ENCODE measurements at places on chromosomes 11 and 22. TPM values are rescaled to one million over a fixed set of nuclear protein-coding genes. Genes with fewer than 3 reads are reported as not detected.

Gene OOSP1
- not detected for total RNA-seq

- no peak for DNase-seq
Measured at GRCh38 chr11:103923451-103923931, 112.9 kb upstream of the DDI1 start.

Gene CCDC89
- 3.5 TPM for total RNA-seq

DNA sequence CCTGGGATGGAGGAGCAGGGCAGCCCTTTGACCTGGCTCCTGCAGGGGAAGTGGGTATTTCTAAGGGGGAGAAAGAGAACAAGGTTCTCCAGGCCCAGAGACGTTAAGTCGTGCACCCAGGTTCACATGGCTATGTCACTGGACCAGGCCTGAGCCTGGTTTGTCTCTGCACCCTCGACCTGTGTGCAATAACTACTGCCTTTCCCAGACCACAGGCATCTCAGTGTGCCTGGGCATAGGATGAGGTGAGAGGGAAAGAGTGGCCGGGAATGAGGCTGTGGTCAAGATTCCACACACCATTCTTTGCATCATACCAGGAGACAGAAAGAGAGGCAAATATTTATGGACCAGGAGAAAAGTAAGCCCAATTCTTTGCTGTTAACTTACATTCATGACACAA lies 66.8 kb downstream of the PRR5L start:
- peak; percentile 47 for DNase-seq

DNA sequence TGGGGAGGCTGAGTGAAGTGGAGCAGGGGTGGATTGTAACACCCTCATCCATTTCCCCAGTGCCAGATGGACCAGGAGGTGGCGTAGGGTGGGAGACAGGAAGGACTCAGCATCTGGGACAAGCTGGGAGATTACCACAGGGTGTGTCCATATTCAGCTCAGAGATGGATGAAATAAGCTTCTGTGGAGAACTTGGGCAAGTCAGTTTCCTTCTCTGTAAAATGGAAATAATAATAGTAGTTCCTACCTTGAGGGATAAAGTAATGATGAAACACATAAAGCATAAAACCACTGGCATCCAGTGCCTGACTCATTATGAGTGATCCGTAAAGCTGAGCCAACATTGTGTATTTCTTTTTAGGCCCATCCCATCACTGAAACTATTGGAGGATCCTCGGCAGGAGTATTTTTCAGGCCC lies 607 bp upstream of the ROBO4 start:
- peak; percentile 80 for DNase-seq
